ENCODE measurements at places on chromosomes 7 and 10. TPM values are rescaled to one million over a fixed set of nuclear protein-coding genes. Genes with fewer than 3 reads are reported as not detected.

GRCh38 chr7:44716205-44716604, 32.4 kb upstream of the ZMIZ2 start:
- no peaks in the 10 kb centered on the region for H3K27me3 ChIP-seq
- no peaks in the 10 kb centered on the region for H3K36me3 ChIP-seq
- no peak overlapping the region for H3K4me3 ChIP-seq
- no peak overlapping the region for H3K27ac ChIP-seq

- no peaks in the 10 kb centered on the region for H3K36me3 ChIP-seq
- DNase-seq = peak; percentile 65
- H3K27ac ChIP-seq = no peak overlapping the region
- no peaks in the 10 kb centered on the region for H3K27me3 ChIP-seq
Observed at GRCh38 chr7:664997-665735, 61.3 kb upstream of the DNAAF5 start.

- no peaks in the 10 kb centered on the region for H3K4me1 ChIP-seq
- H3K27me3 ChIP-seq = no peaks in the 10 kb centered on the region
- no peaks in the 10 kb centered on the region for H3K36me3 ChIP-seq
- no peak overlapping the region for H3K4me3 ChIP-seq
- DNase-seq = no peak
- no peak overlapping the region for H3K27ac ChIP-seq
Observed at GRCh38 chr10:3961082-3961481, 176.1 kb upstream of the KLF6 start.

DNA sequence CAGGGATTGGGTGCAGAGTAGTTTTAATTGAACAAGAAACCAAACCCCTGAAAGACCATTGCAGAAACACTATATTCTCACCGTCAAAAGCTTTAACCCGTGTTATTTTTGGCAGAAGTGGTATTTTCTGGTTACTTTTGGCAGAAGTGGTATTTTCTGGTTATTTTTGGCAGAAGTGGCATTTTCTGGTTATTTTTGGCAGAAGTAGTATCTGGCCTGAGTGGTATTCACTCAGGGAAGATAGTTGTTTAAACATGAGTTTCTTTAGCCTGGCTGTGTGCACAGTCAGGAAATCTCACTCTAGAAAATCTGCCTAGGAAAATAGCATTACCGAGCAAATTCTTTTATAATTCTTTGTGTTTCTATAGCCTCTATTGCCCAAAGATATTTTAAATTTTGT, 322.7 kb downstream of the GFRA1 start:
- peaks cover 5% of the 10 kb centered on the region for H3K4me1 ChIP-seq
- H3K27ac ChIP-seq = no peak overlapping the region
- no peaks in the 10 kb centered on the region for H3K27me3 ChIP-seq
- no peaks in the 10 kb centered on the region for H3K36me3 ChIP-seq

Gene CNPY1
- polyA plus RNA-seq = not detected

Gene ATOH7
- polyA plus RNA-seq = 0.08 TPM

Gene H2BK1
- polyA plus RNA-seq = not detected

DNA sequence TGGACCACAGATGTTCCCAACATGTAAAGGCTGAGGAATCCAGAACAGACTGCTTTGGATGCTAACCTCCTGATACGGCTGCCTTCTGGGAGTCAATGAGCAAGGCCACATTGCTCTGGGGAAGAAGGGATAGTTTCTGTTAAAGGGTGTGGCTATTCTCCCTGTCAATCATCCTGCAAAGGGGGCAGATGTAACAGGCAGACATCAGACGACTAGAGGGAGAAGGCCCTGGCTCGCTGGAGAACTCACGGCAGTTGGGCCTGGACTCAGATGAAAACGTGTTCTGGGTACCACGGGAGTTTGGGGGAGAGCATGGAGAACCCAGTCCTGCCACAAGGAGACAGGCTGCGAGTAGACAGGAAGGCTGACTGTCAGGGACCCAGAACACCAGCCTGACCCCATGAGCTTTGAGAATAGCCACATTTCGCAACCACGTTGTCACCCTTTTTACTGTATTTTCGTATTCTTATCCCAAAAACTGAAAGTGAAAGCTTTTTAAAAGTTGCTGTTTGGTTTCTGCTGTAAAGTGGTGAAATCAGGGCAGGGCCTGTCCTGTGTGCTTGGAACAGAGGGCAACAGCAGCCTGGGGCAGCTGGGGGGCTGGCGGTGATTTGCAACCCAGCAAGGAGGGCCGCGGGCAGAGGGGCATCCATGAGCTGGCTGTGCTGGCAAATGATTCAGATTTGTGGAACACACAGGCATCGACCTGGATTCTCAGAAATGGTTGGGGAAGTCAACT, 95.3 kb downstream of the MYOF start:
- peaks cover 25% of the 10 kb centered on the region for H3K36me3 ChIP-seq
- H3K4me1 ChIP-seq = peaks cover 28% of the 10 kb centered on the region
- H3K27me3 ChIP-seq = no peaks in the 10 kb centered on the region
- H3K4me3 ChIP-seq = no peak overlapping the region
- peak; percentile 47 for DNase-seq

Gene MYPN
- polyA plus RNA-seq = 0.77 TPM

GRCh38 chr10:71221586-71222202, 9.3 kb downstream of the UNC5B start:
- no peak overlapping the region for H3K4me3 ChIP-seq
- peaks cover 4% of the 10 kb centered on the region for H3K4me1 ChIP-seq
- no peaks in the 10 kb centered on the region for H3K27me3 ChIP-seq

- no peak overlapping the region for H3K27ac ChIP-seq
- H3K36me3 ChIP-seq = no peaks in the 10 kb centered on the region
- no peak overlapping the region for H3K4me3 ChIP-seq
- H3K4me1 ChIP-seq = no peaks in the 10 kb centered on the region
- DNase-seq = no peak
Observed at GRCh38 chr10:62297857-62298256, 29.2 kb upstream of the RTKN2 start.

GRCh38 chr10:129790715-129791446, 173.2 kb downstream of the EBF3 start:
- no peaks in the 10 kb centered on the region for H3K27me3 ChIP-seq
- peak; percentile 13 for DNase-seq
- H3K36me3 ChIP-seq = no peaks in the 10 kb centered on the region
- no peaks in the 10 kb centered on the region for H3K4me1 ChIP-seq
- no peak overlapping the region for H3K4me3 ChIP-seq

Gene LFNG
- 1.2 TPM for polyA plus RNA-seq

Gene TMEM229A
- not detected for polyA plus RNA-seq

DNA sequence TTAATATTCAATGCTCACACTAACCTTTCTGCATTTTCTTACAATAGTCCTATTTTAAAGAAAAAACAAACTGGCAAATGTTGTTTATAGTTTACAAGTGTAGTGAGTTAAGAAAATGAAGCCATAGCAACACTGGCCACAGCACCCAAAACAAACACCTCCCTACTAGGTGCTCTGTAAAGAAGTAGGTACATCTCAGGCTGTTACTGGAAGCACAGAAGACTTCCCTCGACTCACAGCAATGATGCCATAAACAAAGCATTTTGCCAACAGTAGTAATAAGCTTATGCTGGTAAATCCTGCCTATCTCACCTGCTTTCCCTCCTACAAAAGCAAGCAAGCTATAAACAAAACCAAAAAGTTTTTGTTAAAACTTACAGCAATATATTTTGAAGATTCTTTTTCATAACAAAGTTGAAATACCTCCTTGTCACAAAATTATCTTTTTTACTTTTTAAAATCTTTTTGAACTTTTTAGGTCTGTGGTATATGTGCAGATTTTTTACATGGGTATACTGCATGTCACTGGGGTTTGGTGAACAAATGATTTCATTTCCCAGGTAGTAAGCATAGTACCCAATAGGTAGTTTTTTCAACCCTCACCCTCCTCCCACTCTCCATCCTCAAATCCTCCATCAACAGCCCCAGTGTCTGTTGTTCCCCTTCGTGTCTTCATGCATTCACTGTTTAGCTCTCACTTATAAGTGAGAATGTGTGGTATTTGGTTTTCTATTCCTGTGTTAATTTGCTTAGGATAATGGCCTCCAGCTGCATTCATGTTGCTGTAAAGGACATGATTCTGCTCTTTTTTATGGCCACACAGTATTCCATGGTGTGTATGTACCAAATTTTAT, 28.4 kb downstream of the COA1 start:
- H3K4me3 ChIP-seq = no peak overlapping the region
- H3K36me3 ChIP-seq = no peaks in the 10 kb centered on the region
- no peak for DNase-seq
- H3K4me1 ChIP-seq = peaks cover 4% of the 10 kb centered on the region

- DNase-seq = no peak
- no peaks in the 10 kb centered on the region for H3K4me1 ChIP-seq
- H3K27ac ChIP-seq = no peak overlapping the region
- no peak overlapping the region for H3K4me3 ChIP-seq
- no peaks in the 10 kb centered on the region for H3K27me3 ChIP-seq
- H3K36me3 ChIP-seq = no peaks in the 10 kb centered on the region
Observed at GRCh38 chr7:159004411-159004810, 140.3 kb downstream of the VIPR2 start.

DNA sequence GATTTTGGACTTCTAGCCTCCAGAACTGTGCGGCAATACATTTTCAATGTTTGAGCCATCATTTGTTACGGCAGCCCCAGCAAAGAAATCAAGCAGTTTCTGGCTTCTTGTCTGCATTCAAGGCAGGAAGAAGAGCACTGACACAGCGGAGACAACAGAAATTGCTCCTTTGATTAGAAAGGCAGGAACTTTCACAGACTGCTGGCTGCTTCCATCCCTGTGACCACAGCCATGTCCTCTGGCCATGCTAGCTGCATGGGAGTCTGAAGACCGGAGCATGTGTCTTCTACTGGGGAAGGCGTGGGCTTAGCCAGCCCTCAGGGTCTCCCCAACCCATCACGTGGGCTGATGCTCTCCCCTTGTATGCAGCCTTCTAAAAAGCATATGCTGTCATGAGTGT, 19.1 kb downstream of the C10orf71 start:
- H3K4me3 ChIP-seq = no peak overlapping the region
- H3K4me1 ChIP-seq = no peaks in the 10 kb centered on the region
- no peaks in the 10 kb centered on the region for H3K36me3 ChIP-seq
- DNase-seq = no peak
- H3K27me3 ChIP-seq = no peaks in the 10 kb centered on the region

Gene FAM25C
- not detected for polyA plus RNA-seq

DNA sequence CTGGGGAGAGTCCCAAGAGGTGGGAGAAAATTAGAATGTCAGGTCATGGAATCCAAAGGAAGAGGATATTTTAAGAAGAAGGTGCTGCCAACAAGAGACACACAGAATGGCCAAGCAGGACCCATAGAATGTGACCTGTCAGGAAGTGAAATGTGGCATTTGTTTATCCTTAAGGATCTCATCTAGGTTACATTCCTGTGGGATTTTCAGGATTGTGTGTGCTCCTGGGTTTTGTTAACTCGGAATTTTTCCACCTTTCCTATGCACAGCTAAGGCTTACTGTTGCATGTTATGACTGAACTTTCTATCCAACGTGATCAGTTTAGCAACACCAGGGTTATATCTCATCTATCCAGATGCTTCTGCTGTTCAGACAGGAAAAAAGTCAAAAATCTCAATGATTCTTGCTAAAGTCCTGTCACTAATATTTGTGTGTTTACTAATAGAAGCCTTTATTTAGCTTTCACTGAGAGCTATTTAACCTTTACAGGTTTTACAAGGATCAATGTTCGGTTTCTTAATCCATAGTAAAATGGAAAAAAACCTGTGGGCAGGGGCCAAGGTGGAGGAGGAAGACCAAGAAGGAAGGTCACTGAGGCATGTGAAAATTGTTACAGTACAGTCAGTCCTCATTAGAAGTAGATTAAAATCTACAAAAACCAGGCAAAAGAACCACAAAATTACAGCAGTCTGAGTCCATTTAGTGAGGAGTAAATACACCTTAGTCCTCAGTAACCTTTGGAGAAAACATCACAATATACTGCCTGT, 437.8 kb upstream of the NPVF start:
- no peaks in the 10 kb centered on the region for H3K4me1 ChIP-seq
- no peak overlapping the region for H3K27ac ChIP-seq
- no peaks in the 10 kb centered on the region for H3K36me3 ChIP-seq
- H3K4me3 ChIP-seq = no peak overlapping the region
- DNase-seq = no peak
- no peaks in the 10 kb centered on the region for H3K27me3 ChIP-seq

DNA sequence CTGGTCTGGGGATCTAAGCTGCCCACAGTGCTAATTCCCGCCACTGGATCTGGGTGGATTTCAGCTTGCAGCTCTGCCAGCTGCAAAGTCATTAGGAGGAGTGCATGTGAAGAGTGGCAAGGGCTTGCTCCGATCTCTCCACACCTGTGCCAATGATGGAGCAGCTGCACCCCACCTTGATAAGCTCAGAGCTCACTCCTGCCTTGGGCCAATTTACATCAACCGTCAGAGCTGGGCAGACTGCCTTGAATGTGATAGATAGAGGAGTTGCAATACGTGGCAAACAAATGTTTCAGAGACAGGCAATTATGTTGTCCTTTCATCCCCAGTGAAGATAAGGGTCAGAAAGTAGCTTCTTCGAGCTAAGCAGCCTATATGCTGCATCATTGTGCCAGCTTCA, 379.9 kb downstream of the SH2D4B start:
- H3K27ac ChIP-seq = no peak overlapping the region
- H3K36me3 ChIP-seq = no peaks in the 10 kb centered on the region
- no peaks in the 10 kb centered on the region for H3K27me3 ChIP-seq

GRCh38 chr10:6579183-6579903, 733 bp downstream of the PRKCQ start:
- H3K36me3 ChIP-seq = no peaks in the 10 kb centered on the region
- H3K4me3 ChIP-seq = peak overlapping the region; percentile 31
- peaks cover 11% of the 10 kb centered on the region for H3K27me3 ChIP-seq
- H3K4me1 ChIP-seq = no peaks in the 10 kb centered on the region
- no peak overlapping the region for H3K27ac ChIP-seq

DNA sequence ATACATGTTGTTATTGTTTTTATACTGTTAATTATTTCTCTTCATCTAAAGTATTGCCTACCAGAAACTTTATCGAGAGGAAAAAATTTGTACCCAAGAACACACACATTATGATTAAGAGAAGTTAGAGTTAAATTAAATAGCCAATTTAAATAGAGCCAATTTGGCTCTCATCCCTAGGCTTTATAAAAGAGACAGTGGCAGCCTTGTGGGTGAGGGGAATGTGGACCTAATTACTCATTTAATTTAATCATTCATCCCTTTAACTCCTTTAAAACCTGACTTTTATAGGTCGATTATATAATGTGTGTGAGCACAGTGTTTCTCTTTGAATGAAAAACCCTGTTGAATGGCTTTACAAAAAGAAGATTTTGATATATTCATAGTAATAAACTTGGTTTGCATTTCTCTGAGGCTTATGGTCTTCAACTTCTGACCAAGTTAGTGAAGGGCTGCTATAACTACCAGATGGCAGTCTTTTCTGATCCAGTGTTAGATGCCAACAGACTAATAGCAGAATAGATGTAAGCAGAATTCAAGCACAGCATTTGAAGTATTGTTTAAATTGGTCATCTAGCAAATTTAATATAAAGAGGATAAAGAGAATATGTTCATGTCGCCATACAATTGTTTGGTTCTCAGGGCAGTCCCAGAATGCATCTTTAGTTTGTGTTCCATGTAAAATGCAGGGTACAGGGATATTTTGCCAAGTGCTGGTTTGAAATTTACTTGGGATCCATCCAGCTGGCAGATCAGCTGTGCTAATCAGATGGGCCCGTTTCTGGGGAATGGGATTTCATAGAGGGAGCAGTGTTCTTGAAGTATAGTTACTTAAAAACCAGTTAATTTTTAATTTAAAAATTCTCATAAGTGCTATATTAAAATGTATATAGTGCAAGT, 25.3 kb downstream of the ADD3 start:
- H3K36me3 ChIP-seq = no peaks in the 10 kb centered on the region
- H3K4me1 ChIP-seq = peaks cover 4% of the 10 kb centered on the region
- no peaks in the 10 kb centered on the region for H3K27me3 ChIP-seq
- no peak for DNase-seq
